ENCODE measurements at places on chromosomes 16 and 17.

DNA sequence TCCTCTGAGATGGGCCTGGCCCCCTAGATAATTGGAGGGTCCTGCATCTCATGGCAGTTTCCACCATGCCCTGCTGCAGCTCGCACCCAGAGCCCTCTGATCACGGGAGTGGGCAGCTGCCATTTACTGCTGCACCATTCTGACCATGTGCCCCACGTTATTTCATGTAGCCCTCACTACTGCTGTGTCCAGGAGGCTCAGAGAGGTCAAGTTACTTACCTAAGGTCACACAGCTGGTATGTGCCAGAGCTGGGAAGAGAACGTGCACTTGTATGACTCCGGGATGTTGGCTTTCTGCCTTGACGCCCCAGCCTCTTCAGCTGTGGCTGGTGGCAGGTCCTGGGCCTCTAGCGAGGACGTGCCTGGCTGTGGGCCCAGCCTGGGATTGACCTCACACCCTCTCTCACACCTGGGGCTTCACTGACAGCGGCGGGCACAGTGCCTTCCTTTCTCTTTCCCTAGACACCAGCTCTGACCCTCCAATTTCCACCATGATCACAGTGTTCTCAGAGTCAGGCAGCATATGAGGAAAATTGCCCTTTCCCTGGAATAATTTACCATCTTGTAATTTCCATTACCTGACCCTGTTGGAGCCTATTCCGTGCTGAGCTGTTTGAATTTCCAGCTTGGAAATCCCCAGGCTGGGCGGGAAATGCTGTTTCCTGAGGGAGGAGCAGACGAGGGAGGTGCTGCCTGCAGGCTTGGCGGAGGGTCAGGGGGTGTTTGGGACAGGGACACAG, 18.5 kb upstream of the DOC2B start:
- DNase-seq, result no peak

- DNase-seq, result no peak
Measured at GRCh38 chr16:64543441-64543840, 578.4 kb downstream of the CDH11 start.

GRCh38 chr17:38872671-38873385, 3.0 kb downstream of the LASP1 start:
- DNase-seq, result no peak

DNA sequence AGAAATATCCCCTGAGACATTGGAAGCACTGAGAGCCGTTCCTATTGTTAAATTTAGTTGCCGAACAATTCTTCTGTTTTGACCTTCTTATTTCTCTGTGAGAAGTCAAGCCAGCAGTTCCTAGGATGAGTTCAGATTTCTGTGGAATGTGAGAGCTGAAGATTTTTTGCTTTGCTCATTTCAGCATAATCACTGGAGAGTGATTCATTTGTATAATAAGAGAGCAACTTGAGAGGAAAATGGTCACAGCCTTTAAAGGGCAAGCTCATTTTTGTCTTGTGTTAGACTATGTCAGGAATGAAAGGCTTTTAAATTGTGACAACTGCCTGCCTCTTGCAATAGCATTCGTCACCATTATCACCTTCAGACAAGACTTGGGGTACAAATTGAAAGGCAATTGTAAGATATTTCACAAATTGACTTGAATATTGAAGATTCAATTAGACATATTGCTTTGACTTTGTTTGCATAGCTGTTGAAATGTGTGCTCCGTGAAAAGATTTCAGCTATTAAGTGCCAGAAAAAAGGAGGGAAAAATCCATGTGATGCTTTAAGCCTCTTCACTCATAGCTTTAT, 900.0 kb upstream of the GOT2 start:
- DNase-seq, result no peak

DNA sequence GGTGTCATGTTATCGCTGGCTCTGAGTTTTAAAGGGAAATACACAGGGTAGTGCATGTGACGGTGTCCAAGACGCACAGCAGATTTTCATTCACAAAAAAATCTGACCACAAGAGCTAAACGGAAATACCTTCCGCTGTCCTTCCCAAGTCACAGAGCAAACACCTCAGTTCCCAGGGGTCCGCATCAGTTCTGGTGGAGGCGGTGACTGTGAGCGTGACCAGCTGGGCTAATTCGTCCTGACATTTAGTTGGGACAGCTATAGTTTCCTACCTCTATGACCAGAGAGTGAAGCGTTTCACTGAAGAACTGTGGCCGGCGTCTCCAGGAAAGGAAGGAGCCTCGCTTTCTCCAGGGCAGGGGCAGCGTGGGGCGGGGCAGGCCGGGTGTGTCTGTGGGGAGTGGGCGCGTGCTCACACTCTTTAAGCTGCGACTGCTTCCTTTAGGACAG, 10.5 kb upstream of the FASN start:
- no peak for DNase-seq

DNA sequence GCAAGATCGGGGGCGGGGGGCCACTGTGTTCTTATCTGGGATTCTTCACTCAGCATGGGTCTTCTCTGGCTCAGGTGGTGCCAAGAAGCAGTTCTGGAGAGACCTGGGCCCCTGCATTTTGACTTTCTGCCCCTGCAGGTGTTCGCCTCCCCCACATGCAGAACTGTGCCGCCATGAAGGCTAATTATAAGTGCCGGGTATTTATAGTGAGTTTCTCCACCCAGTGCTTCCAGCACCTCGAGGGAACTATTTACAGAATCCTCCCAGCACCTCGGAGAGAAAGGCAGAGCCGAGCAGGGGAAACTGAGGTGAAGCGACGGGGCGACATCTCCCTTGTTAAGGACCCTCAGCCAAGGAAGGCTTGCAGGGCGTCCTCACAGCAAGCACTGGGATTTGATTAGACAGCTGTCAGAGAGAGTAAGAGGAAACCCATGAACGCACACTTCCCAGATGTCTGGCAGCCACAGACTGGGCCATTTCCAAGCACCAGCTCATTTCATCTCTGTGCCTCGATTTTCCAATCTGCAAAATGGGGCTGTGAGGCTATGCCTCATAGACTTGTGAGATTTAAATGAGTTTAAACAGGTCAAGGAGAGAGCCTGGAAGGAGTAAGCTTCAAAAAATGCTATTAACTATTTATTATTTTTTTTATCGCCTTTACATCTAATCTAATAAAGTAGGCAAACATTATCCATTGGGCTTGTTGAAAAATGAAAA, 36.4 kb upstream of the GRIN2A start:
- DNase-seq, result no peak

- no peak for DNase-seq
Measured at GRCh38 chr16:51553314-51553713, 402.2 kb upstream of the SALL1 start.

GRCh38 chr17:78484271-78485246, 92.6 kb downstream of the DNAH17 start:
- peak; percentile 51 for DNase-seq

DNA sequence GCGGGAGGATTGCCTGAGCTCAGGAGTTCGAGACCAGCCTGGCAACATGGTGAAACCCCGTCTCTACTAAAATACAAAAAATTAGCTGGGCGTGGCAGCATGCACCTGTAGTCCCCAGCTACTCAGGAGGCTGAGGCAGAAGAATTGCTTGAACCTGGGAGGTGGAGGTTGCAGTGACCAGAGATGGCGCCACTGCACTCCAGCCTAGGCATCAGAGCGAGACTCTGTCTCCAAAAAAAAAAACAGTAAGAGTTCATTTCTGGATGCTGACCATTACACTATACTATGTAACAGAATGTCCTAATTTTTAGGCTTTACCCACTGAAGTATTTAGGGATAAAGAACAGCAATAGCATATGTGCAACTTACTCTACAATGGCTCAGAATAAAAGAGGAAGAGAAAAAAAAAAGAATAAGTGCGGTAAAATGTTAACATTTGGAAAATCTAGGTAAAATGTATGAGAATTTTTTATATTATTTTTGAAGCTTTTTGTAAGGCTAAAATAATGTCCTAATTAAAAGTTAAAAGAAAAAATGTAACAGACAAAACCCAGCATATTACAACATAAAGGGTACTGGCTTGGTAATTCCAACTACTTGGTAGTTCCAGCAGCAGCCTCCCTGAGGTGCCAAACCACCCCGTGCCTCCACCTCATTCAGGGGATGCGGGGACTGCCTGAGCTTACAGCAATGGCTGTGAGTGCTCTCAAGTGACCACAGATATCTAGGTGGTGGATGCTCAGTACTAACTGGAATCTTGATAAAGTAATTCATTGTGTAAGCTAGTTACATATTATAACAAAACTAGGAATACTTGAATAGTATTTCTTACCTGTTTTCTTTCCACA, 10.9 kb downstream of the COPS3 start:
- DNase-seq, result no peak

DNA sequence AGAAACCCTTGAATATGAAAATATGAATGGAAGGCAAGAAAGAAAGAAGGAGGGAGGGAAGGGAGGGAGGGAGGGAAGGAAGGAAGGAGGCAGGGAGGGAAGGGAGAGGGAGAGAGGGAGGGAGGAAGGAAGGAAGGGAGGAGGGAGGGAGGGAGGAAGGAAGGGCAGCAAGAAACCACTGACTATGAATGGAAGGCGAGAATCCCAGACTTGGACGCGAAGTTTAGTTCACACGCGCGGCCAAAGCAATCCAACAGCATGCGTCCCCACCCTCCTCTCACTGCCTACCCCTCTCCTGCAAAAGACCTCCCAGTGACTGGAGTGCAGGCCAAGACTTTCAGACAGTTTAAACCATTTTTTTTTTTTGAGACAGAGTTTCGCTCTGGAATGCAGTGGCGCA, 7.9 kb upstream of the SMARCD2 start:
- DNase-seq, result no peak

GRCh38 chr16:69589434-69590269, 23.9 kb downstream of the NFAT5 start:
- DNase-seq, result peak; percentile 35

- DNase-seq, result peak; percentile 31
Measured at GRCh38 chr16:15482068-15482747, 47.8 kb downstream of the BMERB1 start.
